ENCODE measurements at places on chromosomes 4 and X. TPM values are rescaled to one million over a fixed set of nuclear protein-coding genes. Genes with fewer than 3 reads are reported as not detected.

GUCY1B1 gene
- total RNA-seq, result 0.25 TPM

DAPP1 gene
- total RNA-seq, result not detected

SSX1 gene
- total RNA-seq, result not detected

RWDD4 gene
- total RNA-seq, result 15.8 TPM

ARR3 gene
- not detected for total RNA-seq

ZNF595 gene
- 19.7 TPM for total RNA-seq

NAA11 gene
- not detected for total RNA-seq

RRH gene
- total RNA-seq, result not detected

FOXR2 gene
- not detected for total RNA-seq

SPANXB1 gene
- 3.0 TPM for total RNA-seq

GNRHR gene
- total RNA-seq, result not detected

GALNTL6 gene
- 0.07 TPM for total RNA-seq

USP11 gene
- 53.0 TPM for total RNA-seq

ATP1B4 gene
- not detected for total RNA-seq

AP1S2 gene
- total RNA-seq, result 18.5 TPM

PROM1 gene
- total RNA-seq, result 0.09 TPM

IL21 gene
- total RNA-seq, result not detected

PCSK1N gene
- total RNA-seq, result 42.9 TPM

H2BW1 gene
- not detected for total RNA-seq

ZNF157 gene
- not detected for total RNA-seq

FAM200B gene
- total RNA-seq, result 38.8 TPM

ADGRA3 gene
- 19.6 TPM for total RNA-seq

STS gene
- 1.9 TPM for total RNA-seq

CSAG3 gene
- total RNA-seq, result not detected

RHOXF2B gene
- not detected for total RNA-seq

ASMT gene
- total RNA-seq, result 0.28 TPM

AWAT2 gene
- not detected for total RNA-seq

APLN gene
- 0.85 TPM for total RNA-seq

GAGE13 gene
- total RNA-seq, result not detected

DRD5 gene
- total RNA-seq, result not detected

HSD17B13 gene
- total RNA-seq, result 0.08 TPM

MUC7 gene
- total RNA-seq, result not detected

AFF2 gene
- not detected for total RNA-seq

IL3RA gene
- total RNA-seq, result 0.16 TPM

FRAS1 gene
- total RNA-seq, result 1.8 TPM

ETDC gene
- total RNA-seq, result not detected

STARD8 gene
- total RNA-seq, result 1.9 TPM

WAS gene
- 0.21 TPM for total RNA-seq

DUSP21 gene
- total RNA-seq, result not detected

OPN1LW gene
- not detected for total RNA-seq

CYBB gene
- total RNA-seq, result 0.12 TPM

TEX11 gene
- not detected for total RNA-seq

CSAG1 gene
- total RNA-seq, result 0.54 TPM

Data from A549 treated with CORT108297 at 1 μM for 4 hours (cell line).